ENCODE measurements at places on chromosomes 5 and 9.

- no peak for DNase-seq
These were observed 41.5 kb downstream of the SVEP1 start for GRCh38 chr9:110537841-110538646.

DNA sequence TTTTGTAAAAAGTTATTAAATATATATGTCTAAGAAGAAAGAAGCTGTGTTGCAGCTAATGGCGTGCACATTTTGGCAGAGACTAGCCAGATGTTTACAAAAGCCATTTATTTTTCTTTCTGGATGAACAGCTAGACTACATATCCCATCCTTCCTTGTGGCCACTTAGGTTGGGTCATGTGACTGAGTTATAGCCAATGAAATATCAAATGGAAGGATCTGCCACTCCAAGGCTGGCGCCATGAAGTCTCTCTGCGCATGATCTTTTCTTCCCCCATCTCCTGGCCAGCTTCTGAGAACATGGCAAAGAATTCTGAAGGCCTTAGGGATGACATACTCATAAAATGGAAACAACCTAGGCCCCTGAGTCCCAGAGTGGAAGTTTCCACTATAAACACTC, 244.2 kb upstream of the DAB2 start:
- DNase-seq: no peak

DNA sequence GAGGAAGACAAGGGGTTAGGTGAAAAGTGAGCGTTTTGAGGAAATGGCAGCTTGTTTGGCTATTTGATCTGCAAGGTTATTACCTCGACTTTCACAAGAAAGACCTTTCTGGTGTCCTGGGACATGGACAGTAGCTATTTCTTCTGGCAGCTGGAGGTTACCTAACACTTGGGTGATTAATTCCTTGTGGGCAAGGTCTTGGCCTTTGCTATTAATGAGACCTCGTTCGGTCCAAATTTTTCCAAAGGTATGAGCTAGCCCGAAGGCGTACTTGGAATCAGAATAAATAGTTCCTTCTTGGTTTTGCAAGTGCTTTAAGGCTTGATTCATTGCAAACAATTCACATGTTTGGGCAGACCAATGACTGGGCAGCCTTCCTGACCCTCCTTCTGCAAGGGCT, 4.9 kb downstream of the GTF3C5 start:
- DNase-seq: no peak

GRCh38 chr5:75473463-75473862, 38.0 kb downstream of the CERT1 start:
- no peak for DNase-seq
